ENCODE measurements at places on chromosomes 5 and 9.

DNA sequence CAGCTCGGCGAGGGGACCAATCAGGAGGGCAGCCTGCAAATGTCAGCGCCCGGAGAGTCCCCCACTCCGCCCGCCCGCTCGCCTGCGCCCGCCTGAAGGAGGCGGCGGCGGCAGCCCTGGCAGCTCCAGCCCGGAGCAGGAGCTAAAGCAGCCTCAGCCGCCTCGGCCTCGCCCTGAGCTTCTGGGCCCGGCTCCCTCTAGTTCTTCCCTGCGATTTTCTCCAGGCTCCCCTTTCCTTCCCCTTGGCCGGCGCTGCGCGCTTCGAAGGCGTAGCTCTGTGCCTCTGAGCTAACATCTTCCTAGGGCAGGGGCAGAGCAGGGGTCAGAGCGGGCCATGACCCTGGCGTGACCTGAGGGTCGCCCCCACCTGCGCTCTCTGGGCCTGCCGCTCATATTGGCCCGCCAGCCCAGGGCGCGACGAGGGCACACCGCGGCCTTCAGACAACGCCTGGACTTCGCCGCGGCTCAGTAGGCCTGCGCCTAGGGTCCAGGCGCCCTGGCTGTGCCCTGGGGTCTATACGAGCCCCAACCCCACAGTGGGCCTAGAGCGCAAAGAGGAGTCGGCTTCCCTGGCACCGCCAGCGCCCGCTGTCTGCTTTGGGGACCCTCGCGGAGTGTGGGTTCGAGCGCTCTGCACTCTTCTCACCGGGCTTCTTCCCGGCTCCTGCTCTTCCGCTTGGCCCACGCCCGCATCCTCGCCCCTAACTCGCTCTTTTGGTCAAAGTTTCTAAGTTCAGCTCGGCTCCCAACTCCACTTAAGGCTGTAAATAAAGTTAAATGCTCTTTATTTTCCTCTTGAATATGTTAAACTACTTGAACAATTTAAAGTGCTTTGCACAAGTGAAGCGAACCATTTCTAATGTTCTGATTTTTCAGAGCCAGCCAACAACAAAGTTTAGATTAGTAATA is 504 bp upstream of the OTP start:
- DNase-seq: no peak

DNA sequence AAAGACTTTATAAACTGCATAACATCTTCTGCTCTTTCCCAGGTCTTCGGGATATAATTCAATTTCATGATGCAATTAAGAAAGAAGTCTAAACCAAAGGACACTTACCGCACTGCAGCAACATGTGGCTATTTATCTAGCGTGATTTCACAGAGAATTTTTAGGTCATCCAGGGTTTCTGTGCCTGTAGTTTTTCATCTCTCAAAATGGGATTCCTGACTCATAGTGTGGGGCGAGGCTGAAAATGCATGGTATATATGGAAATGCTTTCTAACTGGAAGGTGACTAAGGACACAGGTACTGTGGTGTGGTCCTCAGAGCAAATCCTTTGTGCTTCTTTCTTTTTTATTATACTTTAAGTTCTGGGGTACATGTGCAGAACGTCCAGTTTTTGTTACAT is 557.7 kb upstream of the KLF4 start:
- no peak for DNase-seq

- DNase-seq: no peak
Measured at GRCh38 chr5:103203226-103203625, 55.3 kb upstream of the MACIR start.

GRCh38 chr9:72954431-72955125 is 1.7 kb upstream of the ALDH1A1 start:
- DNase-seq: no peak

- no peak for DNase-seq
Measured at GRCh38 chr9:110977259-110977709, 61.0 kb downstream of the LPAR1 start.

DNA sequence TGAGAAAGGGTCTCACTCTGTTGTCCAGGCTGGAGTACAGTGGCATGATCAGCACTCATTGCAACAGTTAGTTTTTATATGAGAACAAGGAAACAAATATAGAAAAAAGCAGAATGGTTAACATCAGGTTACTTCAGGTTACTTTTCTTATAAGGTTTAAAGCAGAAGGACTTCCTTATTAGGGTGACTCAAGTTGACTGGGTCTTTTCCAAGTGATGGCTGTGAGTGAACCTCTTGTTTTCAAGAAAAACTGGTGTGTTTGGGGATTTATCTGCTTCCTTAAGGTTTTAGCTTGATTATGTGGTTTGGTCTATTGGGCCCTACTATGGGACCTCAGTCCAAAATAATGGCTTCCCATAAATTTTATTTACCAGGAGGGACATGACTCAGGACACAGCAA is 99.2 kb downstream of the ARRDC3 start:
- DNase-seq: no peak

DNA sequence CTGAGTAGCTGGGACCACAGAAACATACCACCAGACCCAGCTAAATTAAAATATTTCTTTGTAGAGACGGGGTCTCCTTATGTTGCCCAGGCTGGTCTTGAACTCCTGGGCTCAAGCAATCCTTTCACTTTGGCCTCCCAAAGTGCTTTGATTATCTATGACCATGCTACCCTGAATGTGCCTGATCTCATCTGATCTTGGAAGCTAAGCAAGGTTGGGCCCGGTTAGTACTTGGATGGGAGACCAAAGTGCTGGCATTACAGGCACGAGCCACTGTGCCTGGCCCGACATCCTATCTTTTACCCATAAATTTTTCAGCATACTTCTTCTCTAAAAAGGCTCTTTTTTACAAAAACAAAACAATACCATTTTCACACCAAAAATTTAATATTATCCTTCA is 137.0 kb upstream of the LRRTM2 start:
- no peak for DNase-seq

DNA sequence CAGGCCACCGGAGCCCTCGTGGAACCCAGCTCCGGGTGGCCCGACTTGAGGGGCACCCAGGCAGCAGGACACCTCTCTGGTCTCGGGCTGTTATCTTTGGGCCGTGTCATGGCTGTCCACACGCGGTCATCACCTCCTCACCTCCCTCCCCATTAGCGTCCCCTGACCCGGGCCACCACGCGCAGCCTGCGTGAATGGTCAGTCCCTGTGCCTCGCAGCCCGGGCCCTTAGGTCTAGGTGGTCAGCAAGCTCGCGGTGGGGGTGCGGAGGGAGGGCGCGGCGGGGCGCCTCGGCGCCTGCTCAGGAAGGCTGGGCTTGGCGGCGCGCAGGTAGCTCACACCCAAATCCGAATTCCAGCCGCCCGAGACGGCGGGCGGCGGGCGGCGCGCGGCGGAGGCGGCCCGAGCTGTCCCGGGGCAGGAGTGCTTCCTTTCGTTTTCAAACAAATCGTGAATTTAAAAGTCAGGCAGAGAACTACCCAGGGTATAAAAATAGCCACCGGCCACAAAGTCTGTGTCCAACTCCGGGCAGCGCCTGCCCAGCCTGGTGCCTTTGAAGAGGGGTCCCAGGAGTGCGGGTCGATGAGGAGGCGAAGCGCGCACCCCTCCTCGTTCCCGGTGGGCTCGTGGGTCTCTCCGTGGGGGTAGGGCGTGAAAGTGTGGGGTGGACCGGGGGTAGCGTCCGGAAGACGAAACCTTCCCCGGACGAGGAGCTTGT is 1.0 kb upstream of the RXRA start:
- no peak for DNase-seq

DNA sequence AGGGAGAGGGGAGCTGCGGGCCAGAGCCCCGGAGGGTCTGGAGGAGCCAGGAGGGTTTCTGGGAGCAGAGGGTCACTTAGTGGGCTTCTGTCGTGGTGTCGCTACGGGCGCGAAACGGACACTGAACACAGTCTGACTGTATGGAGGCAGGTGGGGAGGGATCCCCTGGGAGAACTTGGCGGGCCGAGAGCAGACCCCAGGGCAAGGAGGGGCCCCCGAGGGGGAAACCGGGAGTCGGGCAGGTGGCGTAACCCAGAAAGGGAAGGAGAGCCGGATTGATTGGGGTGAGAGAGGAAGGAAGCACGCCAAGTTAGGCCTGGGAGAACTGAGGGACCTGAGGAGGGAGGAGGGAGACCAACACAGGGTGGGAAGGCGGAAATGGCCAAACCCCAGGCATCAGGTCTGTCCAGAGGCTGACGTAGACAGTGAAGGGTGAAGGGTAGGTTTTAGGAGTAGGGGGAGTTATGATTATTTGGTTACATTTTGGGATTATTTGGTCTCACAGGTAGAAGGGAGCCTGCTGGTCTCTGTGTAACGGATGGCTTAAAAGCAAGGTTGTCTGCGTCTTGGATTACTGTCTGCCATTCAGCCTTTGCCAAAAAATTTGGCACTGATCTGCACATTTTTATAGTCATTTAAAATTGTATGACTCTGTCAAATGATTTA is 3.3 kb upstream of the MSMP start:
- peak; percentile 60 for DNase-seq

DNA sequence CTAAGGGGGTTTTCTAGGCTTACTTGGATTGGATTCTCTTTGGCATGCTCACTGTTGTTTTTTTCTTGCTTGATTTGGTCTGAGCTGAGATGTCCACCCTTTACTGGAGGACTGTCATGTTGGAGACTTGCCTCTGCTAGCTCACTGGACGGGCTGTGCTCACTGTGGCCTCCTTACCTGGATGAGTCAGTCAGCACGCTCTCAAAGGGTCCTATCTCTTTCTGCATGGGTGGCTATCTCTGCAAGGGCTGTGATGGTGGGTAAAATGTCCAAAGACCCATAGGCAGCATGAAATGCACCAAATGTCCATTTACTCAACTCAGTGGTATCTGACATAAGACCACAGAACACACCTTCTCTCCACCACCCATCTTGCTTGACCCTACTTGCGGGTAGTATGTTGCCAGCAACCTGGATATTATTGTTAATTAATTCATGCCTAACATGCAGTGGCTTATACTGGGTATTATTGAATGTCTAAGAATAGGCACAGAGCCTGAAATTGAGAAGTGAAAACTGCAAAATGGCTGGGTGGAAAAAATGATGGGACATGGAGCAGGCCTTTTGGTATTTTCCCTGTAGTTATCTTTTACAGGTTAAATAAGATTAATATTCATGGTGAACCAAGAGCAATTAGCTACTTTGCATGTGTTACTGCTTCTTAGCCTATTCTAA is 68.9 kb upstream of the TLE1 start:
- DNase-seq: no peak

DNA sequence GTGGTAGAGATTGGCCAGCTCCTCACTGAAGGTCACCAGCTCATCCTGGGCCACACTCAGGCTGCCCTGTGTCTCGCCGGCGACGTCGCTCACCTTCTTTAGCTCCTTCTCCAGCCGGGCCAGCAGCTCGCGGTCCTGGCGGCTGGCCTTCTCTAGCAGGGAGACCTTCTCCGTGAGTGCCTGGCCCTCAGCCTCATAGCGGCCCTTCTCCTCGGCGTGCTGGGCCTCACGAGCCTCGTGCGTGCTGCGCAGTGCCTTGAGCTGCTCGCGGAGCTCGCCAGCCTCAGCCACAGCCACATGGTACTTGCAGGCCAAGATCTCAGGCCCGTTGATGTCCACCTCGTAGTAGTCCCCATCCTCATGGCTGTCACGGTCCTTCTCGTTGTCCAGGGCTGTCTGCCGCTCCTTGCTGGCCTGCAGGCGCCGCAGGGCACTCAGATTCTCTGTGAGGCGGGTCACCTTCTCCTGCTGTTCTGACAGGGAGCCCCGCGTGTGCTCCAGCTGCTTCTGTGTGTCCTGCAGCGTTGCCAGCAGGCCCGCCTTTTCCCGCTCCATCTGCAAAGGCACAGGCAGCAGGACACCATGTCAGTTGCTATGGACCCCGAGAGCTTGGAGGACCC is 45.5 kb downstream of the BICD2 start:
- DNase-seq: no peak

GRCh38 chr5:140391312-140391711 is 10.3 kb upstream of the ANKHD1 start:
- DNase-seq: no peak

DNA sequence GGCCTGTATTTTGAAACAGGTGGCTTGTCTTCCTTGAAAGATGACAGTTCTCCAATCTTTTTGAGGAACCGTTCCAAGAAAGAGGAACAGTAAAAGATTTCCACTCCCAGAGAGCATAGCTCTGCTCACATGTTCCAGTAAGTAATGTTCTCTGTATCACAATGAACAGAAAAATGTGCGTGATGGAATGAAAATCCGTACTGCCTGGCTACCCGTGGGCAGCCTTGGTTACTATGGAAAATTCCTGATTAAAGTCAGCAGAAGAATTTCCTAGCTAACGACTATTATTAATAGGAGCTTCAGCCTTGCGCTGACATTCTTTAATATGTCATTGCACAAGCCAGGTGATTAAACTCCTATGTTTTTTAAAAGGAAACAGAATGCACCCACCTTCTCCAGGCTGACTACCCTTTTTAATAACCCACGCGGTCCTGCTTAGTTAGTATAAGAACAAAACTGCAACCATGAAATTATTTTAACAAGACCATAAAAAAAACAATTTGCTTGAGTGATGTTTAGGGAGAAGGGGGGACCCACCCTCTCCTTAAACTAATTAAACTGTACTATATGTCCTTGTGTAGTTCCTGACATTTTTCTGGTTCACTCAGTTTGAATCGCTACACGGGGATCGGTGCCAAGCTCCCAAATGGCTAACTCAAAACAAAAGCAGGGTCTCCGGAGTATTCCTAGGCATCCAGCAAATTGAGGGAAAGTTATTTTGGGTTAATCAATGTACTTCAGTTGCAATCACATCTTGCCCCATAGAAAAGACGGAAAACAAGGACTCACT is 54.8 kb upstream of the CPEB4 start:
- DNase-seq: no peak

- no peak for DNase-seq
Measured at GRCh38 chr5:142571371-142571770, 114.5 kb downstream of the FGF1 start.

GRCh38 chr9:91789941-91790340 is 160.1 kb downstream of the ROR2 start:
- DNase-seq: no peak

DNA sequence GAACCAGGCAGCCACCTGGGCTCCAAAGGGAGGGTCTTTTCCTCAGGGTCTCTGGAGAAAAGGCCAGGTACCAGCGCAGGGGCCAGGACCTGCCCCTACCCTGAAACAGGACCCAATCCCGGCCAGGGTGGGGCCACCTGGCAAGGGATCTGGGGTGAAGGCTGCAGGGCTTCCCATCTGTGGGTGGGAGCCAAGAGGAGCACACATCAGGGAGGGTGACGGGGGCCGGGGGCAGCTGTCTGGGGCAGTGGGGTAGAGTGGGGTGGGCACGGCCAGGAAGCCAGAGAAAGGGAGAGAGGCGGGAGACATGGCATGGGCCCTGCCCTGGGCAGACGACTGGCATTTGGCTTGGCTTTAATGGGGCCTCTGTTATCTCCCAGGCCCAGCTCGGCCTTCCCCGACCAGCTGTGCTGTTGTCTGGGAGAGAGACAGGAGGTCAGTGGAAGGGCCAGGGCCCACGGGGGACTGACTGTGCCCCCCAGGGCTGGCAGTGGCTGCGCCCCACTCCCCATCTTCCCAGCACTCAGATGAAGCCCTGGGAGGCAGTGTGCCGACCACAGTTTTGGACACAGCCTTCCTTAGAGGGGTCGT is 57.2 kb upstream of the RNF130 start:
- no peak for DNase-seq

- DNase-seq: no peak
Measured at GRCh38 chr5:5403741-5404140, 18.7 kb upstream of the ICE1 start.

GRCh38 chr5:68459093-68459809 is 243.7 kb downstream of the PIK3R1 start:
- DNase-seq: no peak

GRCh38 chr9:94925751-94926430 is 199.4 kb downstream of the AOPEP start:
- no peak for DNase-seq

- DNase-seq: no peak
Measured at GRCh38 chr5:98042961-98043360, 730.5 kb upstream of the RGMB start.

GRCh38 chr5:139414581-139415130 is 10.8 kb upstream of the SPATA24 start:
- no peak for DNase-seq

All from NAMALWA (cell line).